ENCODE measurements at places on chromosomes 13 and 19. TPM values are rescaled to one million over a fixed set of nuclear protein-coding genes. Genes with fewer than 3 reads are reported as not detected.
A peak's percentile ranks its signal among the peaks of the same experiment; 100 is the strongest.

Gene F7
- not detected for total RNA-seq

DNA sequence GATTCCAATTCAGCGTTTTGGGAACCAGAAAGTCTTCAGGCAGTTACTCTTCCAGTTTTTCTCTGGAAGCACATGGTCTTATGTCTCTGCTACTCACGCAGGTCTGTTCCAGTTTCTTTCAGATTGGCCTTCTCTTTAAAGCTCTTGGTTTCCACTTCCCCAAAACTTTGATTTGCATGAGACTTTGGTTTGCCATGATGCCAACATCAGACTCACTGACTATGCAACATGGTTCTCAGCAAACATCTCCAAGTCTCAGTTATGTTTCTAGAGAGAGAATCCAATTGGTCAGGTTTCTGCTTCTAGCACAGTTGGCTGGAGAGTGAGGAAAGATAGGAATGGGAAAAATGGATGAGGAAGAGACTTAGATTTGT lies 3.1 kb downstream of the AKAP11 start:
- H3K27ac ChIP-seq, result peak overlapping the region; percentile 98
- no peaks in the 10 kb centered on the region for H3K27me3 ChIP-seq
- no peaks in the 10 kb centered on the region for H3K36me3 ChIP-seq
- peaks cover 70% of the 10 kb centered on the region for H3K4me1 ChIP-seq

- H3K36me3 ChIP-seq, result no peaks in the 10 kb centered on the region
- no peak overlapping the region for H3K4me3 ChIP-seq
Observed at GRCh38 chr13:108273429-108274118, 4.1 kb downstream of the TNFSF13B start.

DNA sequence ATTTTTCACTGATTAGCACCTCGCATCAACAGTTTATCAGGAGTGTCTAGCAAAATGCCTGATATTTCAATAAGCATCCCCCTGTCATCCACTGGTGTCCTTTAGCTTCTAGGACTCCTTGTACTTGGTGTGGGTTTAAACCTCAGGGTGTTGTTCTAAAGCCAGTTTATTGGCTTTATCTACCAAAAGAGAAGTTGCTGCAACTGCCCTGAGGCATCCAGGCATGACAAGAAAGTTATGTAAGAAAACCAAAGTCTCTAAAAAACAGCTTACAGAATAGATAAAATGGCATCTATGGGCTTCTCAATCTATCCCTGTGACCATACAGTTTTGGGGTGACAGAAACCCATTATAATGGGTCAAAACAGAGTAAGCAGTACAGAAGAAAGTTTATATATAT lies 120.3 kb upstream of the ZNF91 start:
- no peaks in the 10 kb centered on the region for H3K4me1 ChIP-seq
- H3K27ac ChIP-seq, result no peak overlapping the region
- no peak for DNase-seq
- H3K4me3 ChIP-seq, result no peak overlapping the region

- no peak for DNase-seq
- no peak overlapping the region for H3K27ac ChIP-seq
- H3K4me1 ChIP-seq, result peaks cover 23% of the 10 kb centered on the region
- H3K27me3 ChIP-seq, result no peaks in the 10 kb centered on the region
- no peaks in the 10 kb centered on the region for H3K36me3 ChIP-seq
Observed at GRCh38 chr13:30396434-30397075, 25.7 kb upstream of the UBE2L5 start.

All from CD4-positive, CD25-positive, alpha-beta regulatory T cell (primary cell).